Brain microvascular endothelial cell (primary cell): ENCODE measurements at places on chromosomes 5 and 9.

DNA sequence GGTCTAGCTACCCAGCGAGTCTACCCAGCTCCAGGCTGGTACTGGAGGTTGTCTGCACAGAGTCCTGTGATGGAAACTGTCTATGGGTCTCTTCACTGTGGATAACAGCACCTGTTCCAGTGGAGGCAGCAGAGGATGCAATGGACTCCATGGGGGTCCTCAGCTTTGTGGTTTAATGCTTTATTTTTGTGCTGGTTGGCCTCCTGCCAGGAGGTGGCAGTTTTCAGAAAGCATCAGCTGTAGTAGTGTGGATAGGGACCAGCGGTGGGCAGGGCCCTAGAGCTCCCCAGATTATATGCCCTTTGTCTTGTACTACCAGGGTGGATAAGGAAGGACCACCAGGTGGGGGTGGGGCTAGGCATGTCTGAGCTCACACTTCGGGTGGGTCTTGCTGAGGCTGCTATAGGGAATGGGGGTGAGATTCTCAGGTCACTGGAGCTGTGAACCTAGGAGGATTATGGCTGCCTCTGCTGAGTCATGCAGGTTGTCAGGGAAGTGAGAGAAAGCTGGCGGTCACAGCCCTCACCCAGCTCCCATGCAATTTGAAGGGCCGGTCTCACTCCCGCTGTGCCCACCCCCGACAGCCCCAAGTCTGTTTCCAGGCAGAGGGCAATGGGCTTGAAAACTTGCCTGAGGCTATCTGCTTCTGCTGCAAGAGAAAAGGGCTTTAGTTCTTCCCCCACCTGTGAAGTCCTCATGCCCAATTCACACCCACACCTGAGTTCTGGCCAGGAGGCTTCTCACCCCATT lies 397.1 kb downstream of the TLE1 start:
- DNase-seq, result no peak

DNA sequence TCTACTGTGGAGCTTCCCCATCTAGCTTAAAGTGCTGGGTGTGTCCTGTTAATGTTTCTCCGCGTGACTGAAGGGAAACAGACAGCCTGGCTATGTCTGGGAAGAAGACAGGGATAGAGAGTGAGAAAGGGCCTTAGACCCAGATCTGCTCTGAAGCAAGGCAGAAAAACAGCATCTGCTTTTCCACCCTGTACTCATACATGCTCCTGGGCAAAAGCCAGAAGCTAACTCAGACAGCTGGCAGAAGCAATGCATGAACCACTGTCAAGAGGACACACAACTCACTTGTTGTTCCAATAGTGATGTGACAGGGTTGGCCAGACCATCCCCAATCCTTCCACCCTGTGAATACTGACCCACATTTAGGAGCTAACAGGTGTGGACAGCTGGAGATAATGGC lies 63.3 kb downstream of the DPYSL3 start:
- no peak for DNase-seq

- no peak for DNase-seq
These were observed 56.1 kb downstream of the WWC1 start for GRCh38 chr5:168347368-168348083.

- DNase-seq, result peak; percentile 63
These were observed 15.8 kb downstream of the NDST1 start for GRCh38 chr5:150523472-150524350.

DNA sequence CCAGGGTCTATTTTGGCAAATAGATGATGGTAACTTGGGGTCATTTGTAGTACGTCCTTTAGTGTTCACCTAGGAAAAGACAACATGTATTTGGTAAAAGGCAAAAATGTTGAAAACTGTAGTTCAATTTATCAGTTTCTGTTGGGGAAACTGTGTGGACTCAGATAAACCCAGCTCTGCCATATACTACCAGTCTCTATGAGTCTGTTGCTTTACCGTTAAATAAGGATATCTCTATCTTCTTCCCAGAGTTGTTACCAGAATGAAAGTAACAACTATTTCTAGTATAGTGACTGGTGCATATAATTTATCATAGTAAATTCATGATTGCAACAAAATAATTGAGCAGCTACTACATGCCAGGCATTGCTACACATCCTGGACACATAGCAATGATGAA lies 3.8 kb upstream of the IQGAP2 start:
- no peak for DNase-seq

DNA sequence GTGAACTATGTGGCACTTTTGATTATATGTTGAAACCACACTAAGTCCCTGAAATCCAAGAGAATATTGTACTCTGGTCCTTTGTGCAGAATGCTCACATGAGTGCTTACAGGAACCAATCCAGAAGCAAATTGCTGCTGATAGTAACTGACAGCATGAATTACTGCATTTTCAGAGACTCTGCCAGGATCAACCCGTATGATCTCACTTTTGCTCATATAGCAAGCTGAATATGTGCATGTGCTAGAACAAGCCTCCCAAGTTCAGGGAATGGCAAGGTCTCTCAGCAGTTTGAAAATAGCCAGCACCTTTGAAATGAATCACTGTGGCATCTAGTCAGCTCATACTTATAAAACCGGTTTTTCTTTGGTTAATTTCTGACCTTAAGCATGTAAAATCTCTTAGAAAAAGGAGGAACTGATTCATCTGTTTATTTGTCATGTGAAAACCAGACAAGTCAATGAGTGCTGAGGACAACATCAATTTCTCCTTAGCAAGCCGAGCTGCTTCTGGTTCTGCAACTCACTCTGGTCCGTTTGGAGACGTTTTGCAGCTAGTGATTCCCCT lies 215.7 kb upstream of the ELL2 start:
- DNase-seq, result peak; percentile 57

DNA sequence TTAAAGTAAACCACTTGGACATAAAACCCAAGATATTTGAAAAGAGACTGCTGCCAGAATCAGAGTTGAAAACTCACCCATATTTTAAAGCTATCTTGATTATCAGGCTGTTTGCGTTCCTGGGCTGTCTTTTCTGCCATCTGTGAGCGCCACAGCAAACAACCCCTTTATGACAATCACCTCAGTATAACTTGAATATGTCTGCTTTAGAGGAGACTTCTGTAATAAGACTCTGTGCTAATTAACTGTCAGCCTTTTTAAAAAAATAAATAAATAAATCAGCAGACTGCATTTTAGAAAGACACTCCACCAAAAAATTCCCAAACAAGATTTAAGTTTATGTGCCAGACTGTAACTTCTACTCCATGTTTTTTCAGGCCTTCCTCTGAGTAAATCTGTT lies 375.7 kb upstream of the CCNH start:
- no peak for DNase-seq

DNA sequence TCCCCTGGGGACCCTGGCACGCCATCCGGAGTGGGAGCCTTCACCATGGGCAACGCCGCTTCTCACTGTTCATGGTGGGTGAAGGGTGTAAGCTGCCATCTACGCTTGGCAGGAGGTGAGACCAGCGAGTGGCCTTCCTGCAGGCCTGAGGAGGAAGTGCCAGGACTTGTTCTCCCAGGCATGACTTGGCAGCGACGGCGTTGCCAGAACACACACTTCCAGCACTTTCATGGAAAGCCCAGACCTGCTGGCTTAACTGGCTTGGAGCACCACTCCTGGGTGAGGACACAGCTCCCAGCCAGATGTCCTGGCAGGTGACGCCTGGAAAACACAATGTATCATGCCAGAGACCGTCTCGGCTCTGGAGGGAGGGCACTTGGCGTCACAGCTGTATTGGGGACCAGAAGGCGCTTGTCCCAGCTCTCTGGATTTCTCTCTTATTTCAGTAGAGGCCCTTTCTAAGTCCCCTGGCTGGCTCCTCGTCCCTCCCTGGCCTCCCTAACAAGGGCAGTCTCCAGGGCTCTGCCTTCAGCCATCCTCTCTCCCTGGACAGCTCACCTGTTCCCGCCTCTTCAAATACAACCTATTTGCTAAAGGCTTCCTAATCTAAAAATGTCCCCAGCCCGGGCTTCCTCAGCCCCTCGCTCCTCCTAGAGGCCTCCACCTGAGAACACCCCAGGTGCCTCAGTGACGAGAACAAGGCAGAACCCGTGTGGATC lies 188.3 kb downstream of the OLFM1 start:
- no peak for DNase-seq
